ENCODE measurements at places on chromosomes 1 and 21.

GRCh38 chr1:72007312-72007711 lies 275.0 kb downstream of the NEGR1 start:
- no peak for DNase-seq

DNA sequence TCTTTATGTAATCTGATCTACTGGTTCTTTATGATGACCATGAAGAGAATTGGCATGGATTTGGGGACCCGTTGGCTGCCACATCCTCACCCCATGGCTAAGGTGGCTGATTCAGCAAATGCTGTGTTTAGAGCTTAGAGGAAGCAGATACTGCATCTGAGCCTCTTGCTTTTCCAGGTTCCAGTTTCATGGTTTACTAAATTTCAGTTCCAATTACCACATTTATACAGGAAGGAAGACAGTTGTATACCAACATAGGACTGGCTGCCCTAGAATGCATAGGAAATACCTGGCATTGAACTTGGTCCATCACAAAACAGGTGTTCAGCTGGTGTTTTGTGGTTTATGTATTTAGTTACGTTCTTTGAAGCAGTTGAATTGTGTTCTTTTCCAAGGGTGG lies 107.1 kb downstream of the ST3GAL3 start:
- DNase-seq: no peak

GRCh38 chr1:39434797-39435395 lies 56.5 kb upstream of the BMP8A start:
- DNase-seq: no peak

- DNase-seq: no peak
Observed at GRCh38 chr1:99497690-99498089, 148.2 kb upstream of the PALMD start.

DNA sequence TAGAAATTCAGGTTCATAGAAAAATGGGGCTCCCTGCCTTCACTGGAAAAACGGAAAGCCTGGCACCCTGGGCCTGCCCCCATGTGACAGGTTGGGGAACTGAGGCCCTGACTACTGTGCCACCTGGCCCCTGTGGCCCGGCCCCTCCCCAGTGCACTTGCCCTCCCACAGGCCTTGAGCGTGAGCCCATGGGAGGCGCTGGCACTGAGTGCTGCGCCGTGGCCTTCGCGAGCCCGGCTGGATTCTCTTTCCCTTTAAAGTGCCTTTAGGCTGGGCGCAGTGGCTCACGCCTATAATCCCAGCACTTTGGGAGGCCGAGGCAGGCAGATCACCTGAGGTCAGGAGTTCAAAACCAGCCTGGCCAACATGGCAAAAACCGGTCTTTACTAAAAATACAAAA lies 45.7 kb downstream of the SLC37A1 start:
- no peak for DNase-seq

GRCh38 chr1:154730986-154731489 lies 123.1 kb upstream of the ADAR start:
- DNase-seq: no peak

DNA sequence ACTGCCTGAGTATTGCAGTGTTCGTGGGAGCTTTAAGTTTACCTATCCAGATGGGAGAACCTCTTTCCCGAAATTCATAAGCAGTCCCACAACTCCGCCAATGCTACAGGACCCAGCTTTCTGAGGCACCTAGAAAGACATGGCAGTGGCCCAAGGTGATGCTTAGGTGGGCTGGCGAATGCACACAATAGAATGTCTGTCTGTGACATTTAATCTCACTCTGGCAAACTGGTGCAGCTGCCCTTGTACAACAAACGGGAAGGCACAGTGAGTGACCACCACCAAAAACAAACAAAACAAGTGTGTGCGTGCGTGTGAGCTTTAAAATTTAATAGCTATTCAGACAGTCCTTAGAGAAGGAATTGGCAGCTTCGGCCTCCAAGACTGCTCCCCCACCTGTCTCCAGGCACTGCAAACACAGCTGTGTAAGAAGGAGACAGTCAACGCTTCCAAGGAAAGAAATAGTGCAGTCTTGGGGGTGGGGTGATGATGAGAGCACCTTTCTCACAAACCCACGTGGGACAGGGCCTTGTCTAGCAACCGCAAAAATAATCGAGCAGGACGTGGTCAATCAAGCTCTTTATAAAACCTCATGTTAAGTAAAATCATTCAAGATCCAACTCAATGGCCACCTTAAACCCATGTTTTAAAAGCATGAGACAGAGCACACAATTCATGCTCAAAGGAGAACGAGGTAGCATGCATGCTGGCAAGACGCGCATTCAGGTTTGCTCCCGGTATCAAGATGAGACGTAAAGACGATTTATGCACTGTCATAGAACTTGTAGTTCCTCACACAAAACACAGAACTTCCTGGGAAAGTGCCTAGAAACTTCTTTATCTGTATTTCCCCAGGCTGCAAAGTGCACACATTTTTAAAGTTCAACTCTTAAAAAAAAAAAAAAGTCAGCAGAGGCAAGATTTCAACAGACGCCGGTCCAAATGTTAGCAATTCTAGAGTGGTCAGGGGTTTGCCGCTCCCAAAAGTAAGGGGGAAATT lies 84.1 kb downstream of the TM2D1 start:
- DNase-seq: no peak

- no peak for DNase-seq
Observed at GRCh38 chr21:45802425-45802824, 158.9 kb downstream of the PCBP3 start.

GRCh38 chr1:235275223-235275622 lies 52.8 kb downstream of the ARID4B start:
- DNase-seq: no peak

- DNase-seq: no peak
Observed at GRCh38 chr1:5971471-5972197, 20.6 kb downstream of the NPHP4 start.

GRCh38 chr1:170586321-170587252 lies 54.6 kb downstream of the GORAB start:
- DNase-seq: no peak

GRCh38 chr1:240178366-240178765 lies 86.7 kb downstream of the FMN2 start:
- no peak for DNase-seq

- DNase-seq: no peak
Observed at GRCh38 chr1:204338360-204338759, 21.4 kb downstream of the PLEKHA6 start.

DNA sequence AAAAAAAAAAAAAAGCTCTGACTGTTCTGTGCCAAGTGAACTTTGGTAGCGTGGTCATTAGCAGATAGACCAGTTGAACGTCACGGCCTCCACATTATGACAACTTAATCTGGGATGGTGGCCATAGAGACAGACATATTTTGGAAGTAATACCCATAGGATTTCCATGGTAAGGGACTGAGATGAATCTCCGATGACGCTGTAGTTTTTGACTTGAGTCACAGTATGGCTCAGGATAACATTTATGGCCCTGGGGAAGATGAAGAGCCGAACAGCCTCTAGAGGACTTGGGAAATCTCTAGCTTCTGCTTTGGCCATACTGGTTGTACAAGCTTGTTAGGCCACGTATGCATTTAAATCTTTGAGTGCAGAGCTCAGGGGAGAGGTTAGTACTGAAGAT lies 214.0 kb downstream of the KCNJ6 start:
- no peak for DNase-seq

DNA sequence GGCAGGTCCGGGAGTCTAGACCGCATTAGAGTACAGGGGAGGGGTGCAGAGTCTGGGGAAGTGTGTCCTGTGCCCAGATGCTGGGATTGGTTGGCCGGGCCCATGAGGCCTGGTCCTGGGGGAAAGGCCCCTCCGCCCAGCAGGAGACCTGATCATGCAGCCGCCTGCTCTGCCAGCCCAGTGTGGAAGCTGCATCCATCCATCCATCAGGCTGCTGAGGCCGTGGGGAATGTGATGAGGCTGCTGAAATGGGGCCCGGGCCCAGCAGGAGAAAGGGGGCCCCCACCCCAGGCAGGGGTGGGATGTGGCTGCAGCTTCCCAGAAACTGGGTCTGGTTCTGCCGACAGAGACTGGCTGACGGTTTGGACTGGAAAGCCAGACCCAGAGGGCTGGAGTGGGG lies 37.2 kb downstream of the EPHA2 start:
- no peak for DNase-seq

DNA sequence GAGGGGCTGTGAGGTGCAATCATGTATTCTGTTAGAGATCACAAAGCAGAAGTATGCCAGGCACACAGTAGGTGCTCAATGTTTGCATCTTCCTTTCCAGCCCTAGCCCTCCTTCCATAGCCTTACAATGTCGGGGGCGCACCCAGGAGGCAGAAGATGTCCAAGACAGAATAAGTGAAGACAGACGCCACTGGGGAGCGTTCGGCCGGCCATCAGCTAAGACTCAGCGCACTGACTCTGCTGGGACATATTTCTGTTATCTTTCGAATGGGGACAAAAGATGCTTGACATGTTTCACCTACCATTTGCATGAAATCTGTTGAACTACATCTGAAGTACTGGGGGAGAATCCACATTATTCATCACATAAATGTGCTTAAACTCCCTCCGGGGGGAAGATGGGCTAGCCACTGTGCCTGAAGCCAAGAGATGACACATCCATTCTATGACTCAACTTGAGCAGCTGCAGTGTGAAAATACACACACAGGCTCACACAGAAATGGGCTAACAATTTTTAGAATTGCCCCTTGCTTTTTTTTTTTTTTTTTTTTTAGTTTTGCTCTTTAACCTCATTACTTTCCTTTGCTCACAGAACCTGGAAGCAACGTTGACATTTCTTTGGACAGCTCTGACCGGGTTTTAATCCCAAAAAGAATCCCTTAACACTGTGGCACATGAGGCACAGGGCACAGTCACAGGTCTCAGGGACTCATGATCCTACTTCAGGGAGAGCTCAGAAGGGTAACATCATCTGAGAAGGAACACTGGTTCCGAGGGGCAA lies 7.9 kb downstream of the TIAM1 start:
- no peak for DNase-seq

DNA sequence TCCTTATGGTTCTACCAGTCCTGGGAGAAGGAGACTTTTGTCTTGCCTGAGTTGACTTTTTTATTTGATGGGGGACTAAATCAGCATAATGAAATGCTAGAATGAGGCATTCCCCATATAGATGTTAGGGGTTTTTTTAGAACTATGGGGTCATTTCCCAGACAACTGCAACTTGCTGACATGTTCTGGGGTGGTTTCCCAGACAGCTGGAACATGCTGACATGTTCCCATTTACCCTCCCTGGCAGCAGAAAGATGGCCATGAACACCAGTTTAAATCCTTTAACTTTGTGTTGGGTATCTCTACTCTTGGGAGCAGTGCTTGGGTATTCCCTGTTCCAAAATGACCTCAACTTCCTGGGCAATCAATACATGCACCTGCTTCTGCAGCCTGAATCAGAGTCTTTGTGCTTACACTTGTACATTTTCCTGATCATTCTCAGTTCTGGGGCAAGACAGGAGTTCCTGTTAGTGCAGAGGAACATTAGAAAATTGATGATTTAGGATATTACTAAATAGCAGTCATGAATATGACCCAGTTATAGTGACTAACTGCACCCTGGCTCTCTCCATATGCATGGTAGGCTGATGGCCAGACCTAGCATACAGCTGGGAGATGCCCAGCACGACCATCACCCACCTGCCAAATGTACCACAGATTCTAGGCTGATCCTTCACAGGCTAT lies 75.4 kb upstream of the CD5L start:
- no peak for DNase-seq

DNA sequence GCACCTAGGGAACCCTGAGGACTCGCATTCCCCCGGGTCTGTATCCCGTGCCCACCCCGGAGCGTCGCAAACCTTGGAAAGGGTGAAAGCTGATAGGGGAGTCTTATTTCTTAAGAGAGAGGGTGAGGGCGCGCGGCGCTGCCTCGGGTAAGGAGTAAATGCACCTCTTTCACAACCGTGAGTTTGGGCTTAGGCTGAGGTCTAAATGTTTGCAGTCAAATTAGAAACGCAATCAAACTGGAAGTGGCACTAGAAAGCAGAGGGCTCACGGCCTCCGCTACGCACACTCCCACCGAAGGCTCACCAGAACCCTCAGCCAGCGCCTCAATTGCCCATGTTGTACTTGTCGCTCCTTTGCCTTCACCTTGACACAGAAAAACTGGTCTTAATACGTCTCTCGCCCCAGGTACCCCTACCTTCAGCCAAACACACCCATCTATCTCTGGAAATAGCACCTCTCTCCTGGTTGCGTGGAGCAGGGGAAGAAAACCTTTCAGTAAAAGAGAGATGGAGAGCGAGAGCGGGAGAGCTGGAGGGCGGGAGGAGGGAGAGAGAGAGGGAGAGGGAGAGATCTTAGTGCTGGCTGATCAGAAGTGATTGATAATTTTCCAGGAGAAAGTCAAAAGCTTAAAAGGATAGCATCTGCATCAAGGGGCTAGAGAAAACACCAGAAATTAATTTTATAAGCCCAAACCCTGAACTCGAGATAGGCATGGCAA lies 1.7 kb upstream of the HLX start:
- no peak for DNase-seq

- peak; percentile 52 for DNase-seq
Observed at GRCh38 chr1:158145173-158145719, 35.4 kb upstream of the CD1D start.

DNA sequence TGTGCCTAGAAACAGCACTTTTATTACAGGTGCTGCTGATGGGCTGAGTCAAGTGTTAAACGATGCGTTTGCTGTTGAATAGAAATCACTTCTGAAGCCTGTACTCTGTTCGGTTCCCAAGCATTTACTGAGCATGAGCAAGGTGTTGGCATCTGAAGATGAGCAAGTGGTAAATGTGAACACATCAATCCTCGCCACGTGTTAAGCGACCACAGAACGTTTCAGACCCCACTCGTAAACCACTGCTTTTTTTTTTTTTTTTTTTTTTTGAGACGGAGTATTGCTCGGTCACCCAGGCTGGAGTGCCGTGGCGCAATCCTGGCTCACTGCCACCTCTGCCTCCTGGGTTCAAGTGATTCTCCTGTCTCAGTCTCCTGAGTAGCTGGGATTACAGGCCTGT lies 241.2 kb downstream of the SETD4 start:
- no peak for DNase-seq

GRCh38 chr1:209534496-209535250 lies 48.8 kb upstream of the CAMK1G start:
- DNase-seq: no peak

DNA sequence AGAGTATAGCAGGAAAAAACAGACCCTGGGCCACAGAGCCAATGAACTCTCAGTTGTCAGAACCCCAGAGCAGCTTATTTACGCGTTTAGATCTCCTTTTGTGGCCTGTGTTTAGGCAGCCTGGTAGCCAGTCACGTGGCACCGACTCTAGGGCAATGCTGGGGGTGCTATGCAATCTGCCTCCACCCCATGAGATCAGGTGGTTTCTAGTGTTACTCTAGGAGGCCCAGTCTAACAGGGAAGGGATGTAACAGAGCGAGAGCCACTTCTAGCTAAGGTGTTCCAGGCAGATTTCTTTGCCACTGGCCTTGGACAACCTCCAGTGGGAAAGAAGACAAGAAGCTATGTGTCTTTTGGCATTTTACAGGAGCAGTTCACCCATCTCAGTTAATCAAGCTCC lies 12.0 kb upstream of the A3GALT2 start:
- DNase-seq: no peak

GRCh38 chr1:18924221-18924691 lies 21.9 kb upstream of the ALDH4A1 start:
- no peak for DNase-seq

DNA sequence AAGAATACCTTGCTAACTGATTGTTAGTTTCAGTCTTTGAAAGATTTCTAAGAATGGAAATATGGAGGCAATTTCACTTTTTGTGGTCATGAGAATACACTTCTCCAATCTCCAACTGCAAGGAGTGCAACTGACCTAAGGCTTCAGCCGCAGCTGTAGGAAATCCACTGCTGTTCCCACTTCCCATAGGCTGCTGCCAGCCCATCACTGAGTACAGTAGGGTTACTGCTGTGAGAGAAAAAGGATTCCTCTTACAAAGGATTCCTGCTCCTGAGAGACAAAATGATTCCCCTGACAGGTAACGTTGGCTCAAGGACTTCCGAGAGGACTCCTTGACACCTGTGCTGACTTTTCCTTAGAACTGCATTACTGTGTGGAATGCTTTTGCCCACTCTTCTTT lies 87.4 kb downstream of the ADGRL4 start:
- no peak for DNase-seq

Measured in mucosa of gallbladder (tissue), 1 donor.